ENCODE measurements at places on chromosomes 13 and 19.

GRCh38 chr19:17989425-17990094, 18.4 kb upstream of the ARRDC2 start:
- no peak for DNase-seq

DNA sequence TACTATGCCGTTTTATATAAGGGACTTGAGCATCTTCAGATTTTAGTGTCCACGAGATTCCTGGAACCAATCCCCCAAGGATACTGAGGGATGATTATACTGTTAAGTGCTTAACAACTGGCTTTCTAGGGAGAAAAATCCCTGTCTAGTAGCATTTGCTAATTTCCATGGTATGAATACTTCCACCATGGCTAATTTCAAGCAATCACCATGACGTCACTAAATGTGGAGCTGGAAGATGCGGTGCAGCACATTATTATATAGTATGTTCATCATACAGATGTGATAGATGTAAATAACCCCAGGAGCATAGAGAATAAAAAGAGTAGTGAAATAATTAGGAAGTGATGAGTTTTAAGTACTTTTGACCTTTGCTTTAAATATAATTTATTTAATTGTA, 72.7 kb downstream of the SIAH3 start:
- DNase-seq = no peak

- no peak for DNase-seq
These were observed 71.2 kb downstream of the MYO16 start for GRCh38 chr13:108700422-108701170.

GRCh38 chr19:12913011-12913561, 6.0 kb downstream of the SYCE2 start:
- no peak for DNase-seq

DNA sequence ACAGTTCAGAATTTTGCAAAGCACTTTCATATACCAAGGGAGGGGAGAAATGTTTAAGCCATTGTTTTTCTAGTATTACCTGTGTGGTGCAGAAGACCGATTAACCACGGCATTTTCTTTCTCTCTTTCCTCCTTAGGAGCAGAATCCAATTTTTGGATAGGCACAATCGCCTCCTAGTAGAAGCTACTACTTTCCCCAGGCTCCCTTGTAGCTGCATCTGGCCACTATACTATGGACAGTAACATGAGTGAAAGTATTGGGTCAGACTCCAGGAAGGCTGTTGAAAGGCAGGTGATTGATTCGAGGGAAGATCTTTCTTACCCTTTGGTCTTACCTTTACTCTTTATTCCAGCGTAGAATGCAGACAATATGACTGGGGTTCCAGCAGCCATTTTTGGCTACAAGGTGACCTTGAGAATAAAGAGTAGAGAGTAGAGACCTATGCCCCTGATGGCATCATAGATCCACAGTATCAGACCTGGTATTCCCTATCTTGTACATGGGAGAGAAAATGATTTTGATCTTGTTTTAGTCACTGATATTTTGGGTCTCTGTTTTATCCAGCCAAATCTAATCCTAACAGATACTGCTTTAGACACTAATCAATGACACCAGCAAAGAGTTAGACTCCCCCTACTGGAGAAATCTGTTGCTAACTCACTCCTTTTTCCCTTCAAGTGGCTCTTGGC, 77.0 kb downstream of the LRRC63 start:
- DNase-seq = no peak

DNA sequence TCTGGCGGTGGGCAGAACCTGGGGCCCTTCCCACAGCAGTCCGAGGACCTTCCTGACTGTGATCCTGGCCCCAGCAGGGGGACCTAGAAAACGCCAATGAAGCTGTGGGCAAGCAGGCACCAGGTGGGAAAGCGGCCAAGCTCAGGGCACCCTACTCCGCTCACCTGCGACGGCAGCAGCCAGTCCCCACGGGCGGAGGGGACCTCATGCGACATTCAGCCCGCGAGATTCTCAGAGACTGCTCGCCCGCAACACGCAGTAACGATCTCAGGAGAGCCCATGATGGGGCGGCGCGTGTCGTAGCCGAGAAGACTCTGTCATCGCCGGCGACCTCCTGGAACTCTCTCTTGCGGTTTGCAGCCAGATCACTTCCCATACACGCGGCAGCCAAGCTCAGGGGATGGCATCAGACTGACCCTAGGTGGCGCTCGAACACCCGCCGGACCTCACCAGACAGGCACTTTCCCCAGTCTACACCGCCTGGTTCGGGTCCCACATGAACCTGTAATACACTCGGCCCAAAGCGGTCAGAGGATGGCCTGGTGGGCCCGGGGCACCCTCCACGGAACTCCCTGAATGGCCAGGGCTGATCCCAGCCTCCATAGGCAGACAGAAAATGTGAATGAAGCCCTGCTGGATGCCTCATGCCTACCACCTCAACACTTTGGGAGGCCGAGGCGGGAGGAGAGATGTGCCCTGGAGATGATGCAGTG, 26.5 kb downstream of the MAN2B1 start:
- DNase-seq = peak; percentile 15

GRCh38 chr13:28129911-28130693, 8.2 kb upstream of the PAN3 start:
- no peak for DNase-seq

DNA sequence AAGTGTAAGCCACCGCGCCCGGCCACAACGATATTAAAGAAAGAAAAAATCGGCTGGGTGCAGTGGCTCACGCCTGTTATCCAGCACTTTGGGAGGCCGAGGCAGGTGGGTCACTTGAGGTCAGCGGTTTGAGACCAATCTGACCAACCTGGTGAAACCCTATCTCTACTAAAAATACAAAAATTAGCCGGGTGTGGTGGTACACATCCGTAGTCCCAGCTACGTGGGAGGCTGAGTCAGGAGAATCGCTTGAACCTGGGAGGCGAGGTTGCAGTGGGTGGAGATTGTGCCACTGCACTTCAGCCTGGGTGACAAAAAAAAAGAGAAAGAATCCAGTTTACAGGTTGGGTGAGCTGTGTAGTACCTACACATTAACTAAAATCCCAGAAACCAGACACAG, 99.9 kb upstream of the CACNA1A start:
- no peak for DNase-seq

Data from keratinocyte (primary cell).